Activated naive CD4-positive, alpha-beta T cell (primary cell): ENCODE measurements at places on chromosomes 3 and 15.

DNA sequence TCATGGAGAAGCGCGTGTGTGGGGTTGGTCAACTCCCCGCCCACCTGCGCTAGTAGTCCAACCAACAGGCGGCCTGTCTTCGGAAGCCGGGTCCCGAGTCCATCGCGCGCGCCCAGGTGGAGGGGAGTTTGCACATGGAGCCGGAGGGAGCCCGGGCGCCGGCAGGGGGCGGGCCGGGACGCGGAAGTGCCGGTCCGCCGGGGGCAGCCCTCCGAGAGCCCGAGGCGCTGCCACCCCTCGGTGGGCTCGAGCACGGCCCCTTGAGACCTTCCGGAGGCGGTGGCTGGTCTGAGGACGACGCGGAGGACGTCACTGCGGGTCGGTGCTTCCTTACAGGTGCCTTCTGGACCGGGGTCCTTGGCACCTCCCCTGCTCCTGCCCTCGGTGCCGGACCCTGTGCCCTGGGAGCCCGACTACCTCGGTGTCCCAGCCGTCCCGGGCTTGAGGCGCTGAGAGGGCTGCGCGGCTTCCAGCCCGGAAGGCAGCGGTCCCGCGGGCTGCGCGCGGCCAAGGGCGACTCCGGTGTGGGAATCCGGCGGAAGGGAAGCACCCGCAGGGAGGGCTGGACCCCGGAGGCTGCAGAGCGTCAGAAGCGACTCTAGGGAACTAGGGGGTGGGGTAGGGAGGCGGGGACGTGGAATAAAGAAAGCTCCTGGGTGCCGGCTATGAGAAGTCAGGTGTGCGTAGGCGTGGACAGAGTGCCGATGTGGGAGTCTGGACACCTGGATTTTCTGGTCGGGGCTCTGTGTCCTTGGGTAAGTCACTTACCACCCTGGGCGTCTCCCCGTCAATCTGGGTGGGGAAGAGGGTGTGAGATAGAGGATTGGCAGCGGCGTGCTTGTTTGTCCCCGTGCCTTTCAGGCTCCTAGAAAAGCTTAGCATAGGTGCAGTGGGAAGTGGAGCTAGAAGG lies 212.3 kb downstream of the FGF12 start:
- DNase-seq, result no peak

DNA sequence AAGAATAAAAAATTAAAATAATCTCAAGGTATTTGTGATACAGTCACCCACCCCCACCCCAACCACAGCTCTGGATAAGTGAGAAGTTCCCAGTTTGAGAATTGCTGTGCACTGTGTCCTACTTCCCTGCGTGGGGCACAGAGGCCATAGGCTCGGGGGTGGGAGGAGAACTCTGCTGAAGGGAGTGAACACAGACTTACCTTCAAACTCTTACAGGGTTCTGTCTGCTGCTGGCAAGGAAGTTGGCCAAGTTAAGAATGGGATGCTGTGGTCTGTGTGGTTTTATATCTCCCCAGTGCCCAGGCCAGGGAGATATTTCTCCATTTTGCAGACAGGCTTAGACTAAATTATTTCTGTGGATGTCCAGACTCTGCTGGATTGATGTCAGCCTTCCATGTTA lies 37.6 kb downstream of the SPTSSB start:
- DNase-seq, result no peak

DNA sequence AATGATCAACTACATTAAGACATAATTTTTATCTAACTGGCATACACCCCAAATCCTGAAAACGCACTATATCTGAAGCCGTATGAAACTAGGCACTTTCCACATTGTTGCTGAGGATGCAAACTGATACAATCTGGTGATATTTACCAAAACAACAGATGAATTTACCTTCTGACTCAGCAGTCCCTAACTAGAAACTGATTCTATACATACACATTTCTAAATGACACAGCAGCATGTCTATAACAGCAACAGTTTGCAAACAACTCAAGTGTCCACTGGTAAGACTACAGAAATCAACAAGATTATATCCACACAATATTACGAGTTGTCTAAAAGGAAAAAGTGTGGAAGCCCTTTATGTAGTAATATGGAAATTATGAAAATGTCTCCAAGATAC lies 22.9 kb downstream of the SECISBP2L start:
- DNase-seq, result no peak

- no peak for DNase-seq
These were observed 94.6 kb downstream of the THRB start for GRCh38 chr3:24400015-24400414.

GRCh38 chr3:176513604-176514003 lies 683.7 kb downstream of the TBL1XR1 start:
- DNase-seq, result no peak

DNA sequence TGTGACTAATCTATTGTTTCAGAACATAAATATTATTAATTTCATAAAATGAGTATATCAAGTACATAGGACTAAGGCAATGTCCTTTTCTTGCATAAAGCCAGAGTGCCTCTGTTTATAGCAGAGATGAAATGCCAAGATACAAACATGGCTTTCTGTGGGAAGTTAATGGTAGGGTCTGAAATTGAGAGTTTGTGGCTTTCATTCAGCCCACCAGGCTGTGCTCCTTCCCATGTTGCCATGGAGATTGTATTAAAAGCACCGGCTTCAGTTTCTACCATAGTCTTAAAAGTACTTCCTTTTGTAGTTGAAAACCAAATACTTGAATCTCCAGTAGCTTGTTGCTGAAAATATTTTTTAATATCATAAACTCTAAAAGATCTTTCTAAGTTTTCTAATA lies 114.0 kb downstream of the LRRC28 start:
- DNase-seq, result no peak

DNA sequence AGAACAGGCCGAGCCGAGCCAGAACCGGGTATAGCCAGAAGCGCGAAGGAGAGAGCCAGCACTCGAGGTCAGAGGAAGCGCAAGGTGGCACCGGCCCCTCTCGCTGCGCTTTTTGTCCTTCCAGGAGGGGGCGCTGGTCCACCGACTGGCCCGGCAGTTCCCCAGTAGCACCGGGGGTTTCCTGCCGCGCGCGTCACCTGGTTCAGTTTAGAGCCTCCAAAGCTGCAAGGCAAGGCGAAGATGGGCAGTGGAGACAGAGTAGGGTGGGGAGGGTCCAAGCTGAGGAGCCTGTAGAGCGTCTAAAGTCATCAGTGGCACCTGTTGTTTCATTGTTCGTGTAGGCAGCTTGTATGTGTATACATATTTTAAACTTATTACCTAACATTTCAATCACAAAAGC lies 7.6 kb upstream of the NR2E3 start:
- DNase-seq, result no peak

- DNase-seq, result no peak
These were observed 609.2 kb upstream of the ZNF385D start for GRCh38 chr3:22360164-22360563.

DNA sequence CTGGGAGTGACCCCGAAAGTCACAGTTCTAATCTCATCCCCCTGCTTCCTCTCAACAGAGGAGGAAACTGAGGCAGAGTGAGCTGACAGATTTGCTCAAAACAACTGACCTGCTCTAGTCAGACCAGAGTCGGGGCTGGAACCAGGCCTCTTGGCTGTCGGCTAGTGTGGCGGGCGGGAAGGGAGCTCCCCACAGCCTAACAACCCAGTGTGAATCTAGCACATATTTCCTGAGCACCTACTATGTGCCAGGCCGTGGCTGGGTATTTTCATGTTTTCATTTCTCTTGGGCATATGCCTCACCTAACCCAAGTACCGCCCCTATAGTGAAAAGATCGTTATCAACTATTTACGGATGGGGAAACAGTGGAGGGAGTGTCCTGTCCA lies 27.2 kb downstream of the GRIP2 start:
- DNase-seq, result no peak

- no peak for DNase-seq
These were observed 375.1 kb upstream of the DPH6 start for GRCh38 chr15:35921046-35921445.

DNA sequence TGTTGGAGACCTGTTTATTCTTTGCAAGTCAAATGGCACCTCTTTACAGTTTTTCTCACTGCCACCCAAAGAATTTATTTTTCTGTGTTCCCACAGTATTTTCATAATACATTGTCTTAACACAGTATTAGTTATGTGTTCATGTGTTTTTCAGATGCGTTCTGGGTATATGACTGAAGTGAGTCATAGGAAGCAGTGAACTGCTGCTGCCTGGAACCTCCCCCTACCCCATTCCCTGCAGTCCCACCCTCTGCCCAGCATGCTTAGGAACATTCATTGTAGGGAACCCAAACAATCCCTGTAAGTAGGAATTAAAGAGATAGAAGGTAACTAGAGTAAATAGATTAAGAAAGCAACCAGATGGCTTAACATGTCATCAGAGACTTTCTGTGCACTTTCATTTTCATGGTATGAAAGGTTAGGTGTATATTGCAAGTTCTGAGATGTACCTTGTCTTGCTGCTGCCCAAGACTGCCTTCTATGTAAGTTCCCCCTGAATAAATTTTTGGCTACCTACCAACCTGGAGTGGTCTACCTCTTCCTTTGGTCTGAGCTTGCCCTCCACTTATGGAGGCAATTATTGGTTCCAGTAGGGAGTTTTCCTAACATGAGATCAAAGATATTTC lies 21.9 kb upstream of the SQOR start:
- DNase-seq, result no peak

- no peak for DNase-seq
These were observed 47.5 kb downstream of the FOXL2 start for GRCh38 chr3:138899351-138899991.
